ENCODE measurements at places on chromosomes 5 and 9. TPM values are rescaled to one million over a fixed set of nuclear protein-coding genes. Genes with fewer than 3 reads are reported as not detected.
A peak's percentile ranks its signal among the peaks of the same experiment; 100 is the strongest.

The TAF11L5 gene
- not detected for total RNA-seq

DNA sequence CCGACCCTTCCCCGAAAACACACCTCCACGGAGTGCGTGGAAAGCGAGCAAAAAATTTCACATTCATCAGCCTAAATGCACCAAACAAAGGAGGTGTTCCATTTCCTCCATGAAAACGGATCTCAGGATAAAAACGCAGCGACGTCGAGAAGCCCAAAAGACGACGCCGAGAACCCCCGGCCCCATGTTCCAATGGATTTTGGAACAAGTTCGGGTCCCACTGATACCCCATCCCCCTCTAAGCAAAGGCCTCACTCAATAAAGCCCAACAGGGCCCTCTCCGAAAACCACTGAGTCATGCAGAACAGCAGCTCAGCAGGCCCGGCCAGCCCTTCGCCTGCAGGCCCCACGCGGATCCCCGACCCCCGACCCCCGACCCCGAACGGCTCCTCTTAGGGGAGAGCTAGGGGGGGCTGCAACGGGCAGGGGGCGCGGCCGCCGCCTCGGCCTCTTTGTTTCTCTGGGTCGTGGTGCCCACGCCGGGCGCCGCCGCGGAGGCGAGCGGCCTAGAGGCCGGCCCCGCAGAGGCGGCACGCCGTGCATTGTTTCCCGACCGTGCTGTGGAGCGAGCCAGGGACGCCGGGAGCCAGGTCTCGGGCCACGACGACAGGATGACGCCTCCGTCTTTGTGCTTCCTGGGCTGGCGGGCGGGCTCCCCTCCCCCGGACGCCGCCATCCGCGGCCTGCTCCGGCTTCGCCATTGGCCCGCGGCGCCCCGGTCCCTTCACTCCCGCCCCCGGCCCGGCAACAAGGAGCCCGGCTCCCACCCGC, 915 bp downstream of the ZFAND5 start:
- peak; percentile 60 for DNase-seq

DNA sequence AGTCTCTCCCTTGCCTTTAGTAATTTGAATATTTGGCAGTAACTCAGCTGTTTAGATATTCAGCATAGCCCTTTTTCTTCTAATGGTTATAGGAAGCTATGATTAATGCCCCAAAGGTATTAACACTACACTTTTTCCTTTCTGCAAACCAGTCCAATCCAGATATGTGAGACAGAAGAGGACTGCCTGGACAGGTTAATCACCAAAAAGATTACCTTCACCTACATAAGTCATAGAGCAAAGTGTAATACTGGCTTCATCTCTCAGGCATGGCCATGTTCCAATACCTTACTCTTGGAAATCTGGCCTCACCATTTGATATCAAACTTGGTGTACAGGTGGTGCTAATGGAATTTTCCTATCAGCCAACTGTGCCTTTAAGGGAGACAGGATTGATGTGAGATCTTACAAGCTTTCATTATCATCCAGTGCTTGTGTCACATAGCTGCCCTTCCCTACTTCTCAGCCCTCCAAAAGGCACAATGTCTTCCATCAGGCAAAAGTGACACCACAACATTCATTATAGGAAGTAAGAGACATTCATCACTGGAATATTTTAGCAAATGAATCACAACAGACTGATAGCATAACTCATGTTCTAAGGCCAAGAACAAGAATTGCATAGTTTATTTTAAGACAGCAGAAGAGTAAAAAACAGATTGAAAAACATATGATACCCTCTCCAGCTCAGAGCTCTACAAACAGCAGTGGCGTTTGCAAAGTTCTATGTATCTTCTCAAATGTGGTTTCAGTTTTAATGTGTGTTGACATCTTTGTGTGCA, 91.2 kb upstream of the PAM start:
- DNase-seq = peak; percentile 5

The OLFML2A gene
- total RNA-seq = 1.7 TPM

The TMEM215 gene
- total RNA-seq = not detected

- DNase-seq = no peak
Observed at GRCh38 chr5:73131711-73132425, 11.5 kb downstream of the TMEM171 start.

Measured in fibroblast of the aortic adventitia (primary cell).